ENCODE measurements at places on chromosomes 12 and 14. TPM values are rescaled to one million over a fixed set of nuclear protein-coding genes. Genes with fewer than 3 reads are reported as not detected.

GRCh38 chr12:76274420-76275083 is 73.7 kb downstream of the BBS10 start:
- peak; percentile 52 for DNase-seq

GPRC5A gene
- total RNA-seq: 16.1 TPM

- DNase-seq: no peak
Observed at GRCh38 chr14:56124327-56124726, 6.1 kb downstream of the PELI2 start.

DNA sequence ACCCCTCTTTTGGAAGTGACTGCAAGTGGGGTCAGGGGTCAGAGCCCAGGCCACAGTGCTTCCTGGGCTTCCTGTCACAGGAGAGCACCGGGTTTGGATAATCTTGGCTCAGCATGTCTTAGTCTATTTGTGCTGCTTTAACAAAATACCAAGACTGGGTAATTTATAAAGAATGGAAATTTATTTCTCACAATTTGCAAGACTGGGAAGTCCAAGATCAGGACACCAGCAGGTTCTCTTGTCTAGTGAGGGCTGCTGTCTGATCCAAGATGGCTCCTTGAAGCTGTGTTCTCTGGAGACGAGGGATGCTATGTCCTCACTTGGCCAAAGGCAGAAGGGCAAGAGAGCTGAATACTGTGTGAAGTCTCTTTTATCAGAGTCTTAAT is 74.1 kb downstream of the RIN3 start:
- DNase-seq: no peak

- DNase-seq: no peak
Observed at GRCh38 chr12:108131657-108132126, 2.6 kb downstream of the WSCD2 start.

GRCh38 chr12:100189636-100190394 is 10.8 kb upstream of the ACTR6 start:
- no peak for DNase-seq

IL26 gene
- total RNA-seq: not detected

DNA sequence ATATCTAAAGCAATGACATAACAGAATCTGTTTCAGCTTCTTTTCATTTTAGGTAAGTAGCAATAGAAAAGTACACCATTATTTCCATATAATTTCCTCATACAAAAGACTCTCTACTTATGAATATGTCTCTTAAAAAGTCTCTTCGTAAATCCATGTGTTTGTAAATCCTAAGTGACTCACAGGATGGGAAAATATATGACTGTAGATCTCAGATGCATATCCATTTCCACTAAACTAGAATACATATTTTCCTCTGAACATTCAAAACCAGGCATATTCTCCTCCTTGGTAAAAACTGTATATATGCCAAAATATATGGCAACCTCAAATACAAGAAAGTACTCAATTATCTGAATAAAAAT is 93.6 kb downstream of the TXNDC16 start:
- peak; percentile 83 for DNase-seq

DNA sequence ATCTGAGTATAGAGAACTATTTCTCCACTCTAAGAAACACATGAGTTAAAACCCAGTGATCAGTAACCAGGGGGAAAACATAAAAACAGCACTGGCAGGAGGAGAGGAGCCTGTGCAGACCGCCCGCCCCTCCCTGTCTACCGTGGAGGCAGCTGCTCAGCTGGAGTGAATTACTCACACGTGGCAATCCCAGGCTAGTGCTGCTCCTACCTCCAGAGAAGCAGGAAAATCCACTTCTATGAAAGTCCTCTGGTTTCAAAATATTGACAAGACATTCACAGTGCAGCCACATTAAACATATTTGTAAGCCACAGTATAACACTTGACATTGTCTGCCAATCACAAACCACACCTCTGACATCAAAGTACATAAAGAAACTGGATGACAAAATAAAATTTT is 16.7 kb downstream of the TMEM132D start:
- DNase-seq: peak; percentile 1

TNS2 gene
- 1.3 TPM for total RNA-seq

DNA sequence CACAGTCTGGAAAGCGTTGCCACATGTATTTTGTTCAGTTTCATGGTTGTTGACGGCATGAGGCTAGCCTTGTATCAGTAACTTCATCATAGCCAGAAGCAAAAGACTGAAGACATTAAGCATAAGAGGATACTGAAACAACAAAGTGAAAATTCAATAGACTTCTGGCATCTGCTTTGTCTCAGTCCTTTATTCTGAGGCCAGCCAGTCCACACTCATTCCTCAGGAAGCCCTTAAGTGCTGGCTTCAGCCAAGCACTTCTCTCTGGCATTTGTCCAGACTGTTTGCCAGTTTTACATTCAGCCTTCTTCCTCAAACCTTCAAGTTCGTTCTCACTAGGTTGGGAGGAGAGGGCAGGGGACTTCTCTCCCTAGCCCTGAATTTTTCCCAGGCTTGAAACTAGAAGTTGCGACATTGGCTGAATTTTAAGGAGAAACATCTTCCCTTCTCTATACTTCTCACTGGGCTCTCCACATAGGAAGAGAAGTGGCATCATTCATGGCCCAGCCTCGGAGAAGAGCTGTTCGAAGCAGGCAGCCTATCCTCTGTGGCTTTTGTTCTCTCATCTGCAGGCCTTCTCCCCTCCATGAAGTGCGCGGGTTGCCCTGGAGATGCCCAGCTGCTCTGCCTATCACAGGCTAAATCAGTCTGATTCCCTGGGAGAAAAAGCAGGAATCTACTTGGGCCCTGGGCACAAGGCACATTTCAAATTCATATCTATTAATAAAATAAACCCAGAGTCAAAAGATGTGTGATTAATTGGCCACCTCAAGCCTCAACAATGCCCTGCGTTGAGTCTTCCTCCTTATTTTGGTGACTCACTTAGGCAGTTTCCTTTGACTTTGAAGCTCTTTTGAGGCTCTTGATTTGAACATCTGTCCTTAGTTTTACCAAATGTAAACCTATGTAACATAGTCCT is 130.9 kb upstream of the PLEKHA5 start:
- DNase-seq: peak; percentile 90

POTEG gene
- not detected for total RNA-seq

CD69 gene
- total RNA-seq: not detected

- DNase-seq: no peak
Observed at GRCh38 chr12:93102744-93103143, 173.6 kb upstream of the EEA1 start.

DNA sequence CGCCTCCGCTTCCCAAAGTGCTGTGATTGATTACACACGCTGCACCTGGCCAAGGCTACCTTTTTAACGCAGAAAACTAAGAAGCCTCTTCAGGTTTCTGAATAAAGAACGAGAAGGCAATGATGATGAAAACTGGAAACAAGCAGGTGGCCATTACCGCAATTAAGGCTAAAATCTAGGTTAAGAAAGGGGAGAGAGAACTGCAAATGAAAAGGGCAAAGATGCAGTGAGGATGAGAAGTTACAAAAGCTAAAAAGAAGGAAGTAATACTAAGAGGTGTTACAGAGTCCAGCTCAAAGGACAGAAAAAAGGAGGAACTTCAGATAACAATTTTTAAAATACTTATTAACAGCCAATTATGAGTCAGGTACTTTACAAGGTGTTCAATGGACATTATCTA is 79.7 kb downstream of the DUSP16 start:
- no peak for DNase-seq

GRCh38 chr14:56471056-56471455 is 108.5 kb upstream of the TMEM260 start:
- DNase-seq: no peak

LRP10 gene
- total RNA-seq: 34.8 TPM

CATSPERB gene
- total RNA-seq: 2.1 TPM

- no peak for DNase-seq
Observed at GRCh38 chr14:55372825-55373224, 38.8 kb downstream of the ATG14 start.

- no peak for DNase-seq
Observed at GRCh38 chr12:3138941-3139511, 61.8 kb downstream of the TSPAN9 start.

GRCh38 chr12:24441458-24441857 is 492.0 kb upstream of the SOX5 start:
- no peak for DNase-seq

GRCh38 chr12:57099047-57099714 is 10.3 kb downstream of the NAB2 start:
- DNase-seq: no peak

Data from bronchial epithelial cell (primary cell).